Left ventricle myocardium inferior (tissue), 1 donor: ENCODE measurements at places on chromosomes 12 and 14. TPM values are rescaled to one million over a fixed set of nuclear protein-coding genes. Genes with fewer than 3 reads are reported as not detected.
A peak's percentile ranks its signal among the peaks of the same experiment; 100 is the strongest.

SERPINA10 gene
- not detected for total RNA-seq

RGS6 gene
- total RNA-seq, result 23.0 TPM

GRCh38 chr12:81610955-81611889 is 147.9 kb downstream of the PPFIA2 start:
- no peaks in the 10 kb centered on the region for H3K36me3 ChIP-seq
- no peak overlapping the region for H3K4me3 ChIP-seq
- H3K4me1 ChIP-seq, result no peaks in the 10 kb centered on the region
- H3K27ac ChIP-seq, result no peak overlapping the region
- DNase-seq, result no peak
- no peaks in the 10 kb centered on the region for H3K27me3 ChIP-seq

PTPRR gene
- total RNA-seq, result 1.3 TPM

DNA sequence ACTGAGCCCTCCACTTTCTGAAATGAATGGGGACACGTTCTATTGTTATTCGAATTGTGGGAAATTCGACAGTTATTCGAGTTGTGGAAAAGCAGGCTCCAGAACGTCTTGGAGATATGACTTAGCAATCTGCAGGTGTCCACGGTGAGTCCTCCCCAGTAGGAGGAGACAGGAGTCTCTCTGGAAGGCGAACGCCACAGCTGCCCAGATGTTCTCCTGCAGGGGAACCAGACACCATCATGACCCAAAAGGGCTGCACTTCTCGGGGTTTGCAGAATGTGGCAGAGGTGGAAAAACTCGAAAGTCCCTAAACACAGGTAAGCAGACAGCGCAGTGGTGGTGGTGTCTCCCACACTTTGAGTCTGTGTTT is 363.6 kb upstream of the SFSWAP start:
- no peak for DNase-seq
- H3K27ac ChIP-seq, result no peak overlapping the region
- peaks cover 60% of the 10 kb centered on the region for H3K27me3 ChIP-seq
- H3K36me3 ChIP-seq, result no peaks in the 10 kb centered on the region
- H3K4me3 ChIP-seq, result no peak overlapping the region

EXOC3L4 gene
- 0.66 TPM for total RNA-seq

HNRNPA1 gene
- total RNA-seq, result 423 TPM

DNA sequence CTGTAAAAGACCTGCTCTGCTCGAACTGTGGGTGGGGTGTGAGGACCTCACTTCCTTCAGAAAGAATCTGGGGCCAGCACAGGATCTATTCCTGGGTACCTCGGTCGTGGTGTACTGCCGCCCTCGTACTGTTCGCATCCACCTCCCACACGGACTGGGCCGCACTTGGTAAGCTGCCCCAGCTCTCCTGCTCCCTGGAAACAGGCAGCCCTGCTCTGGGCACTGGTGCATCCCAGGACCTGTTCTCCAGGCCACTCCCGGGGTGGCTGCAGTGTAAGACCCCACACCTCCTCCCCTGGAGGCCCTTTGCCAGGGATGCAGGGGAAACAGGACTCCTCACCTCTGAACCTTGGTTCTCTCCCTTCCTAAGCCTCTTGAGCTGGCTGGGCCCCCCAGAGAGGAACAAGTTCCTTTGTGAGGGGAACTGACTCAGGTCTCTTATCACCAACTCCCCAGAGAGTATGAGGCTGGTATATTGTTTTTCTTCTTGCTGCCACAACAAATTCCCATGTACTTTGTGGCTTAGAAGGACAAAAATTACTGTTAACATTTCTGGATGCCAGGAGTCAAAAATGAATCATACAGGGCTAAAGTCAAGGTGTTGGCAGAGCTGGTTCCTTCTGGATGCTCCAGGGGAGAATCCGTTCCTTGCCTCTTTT is 276.5 kb downstream of the NUAK1 start:
- no peak for DNase-seq
- H3K27me3 ChIP-seq, result no peaks in the 10 kb centered on the region
- no peak overlapping the region for H3K27ac ChIP-seq
- H3K36me3 ChIP-seq, result no peaks in the 10 kb centered on the region
- H3K4me3 ChIP-seq, result no peak overlapping the region

TMEM119 gene
- total RNA-seq, result 1.3 TPM

SLC25A47 gene
- not detected for total RNA-seq

- DNase-seq, result no peak
- H3K27ac ChIP-seq, result no peak overlapping the region
- peaks cover 100% of the 10 kb centered on the region for H3K27me3 ChIP-seq
Measured at GRCh38 chr14:56805201-56805991, 4.9 kb downstream of the OTX2 start.

RDH16 gene
- 0.19 TPM for total RNA-seq

TGFB3 gene
- total RNA-seq, result 27.2 TPM

DNA sequence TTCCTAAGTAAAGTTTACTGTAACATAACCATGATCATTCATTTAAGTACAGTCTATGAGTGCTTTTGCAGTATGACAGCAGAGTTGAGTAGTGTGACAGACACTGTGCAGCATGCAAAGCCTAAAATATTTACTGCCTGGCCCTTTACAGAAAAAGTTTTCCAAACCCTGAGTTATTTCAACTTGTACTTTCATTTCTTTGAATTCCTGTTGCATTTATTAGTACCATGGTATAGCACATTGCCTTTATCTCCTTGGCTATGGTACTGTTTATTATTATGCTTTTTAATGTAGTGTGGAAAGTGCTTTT is 6.2 kb downstream of the ARHGAP5 start:
- H3K36me3 ChIP-seq, result no peaks in the 10 kb centered on the region
- no peaks in the 10 kb centered on the region for H3K27me3 ChIP-seq
- peak overlapping the region; percentile 39 for H3K27ac ChIP-seq
- H3K4me3 ChIP-seq, result no peak overlapping the region
